Activated CD8-positive, alpha-beta memory T cell treated with anti-CD3 and anti-CD28 coated beads, Interleukin-2, amount 50 U/mL, for 4 hours (primary cell): ENCODE measurements at places on chromosomes 4 and X.

DNA sequence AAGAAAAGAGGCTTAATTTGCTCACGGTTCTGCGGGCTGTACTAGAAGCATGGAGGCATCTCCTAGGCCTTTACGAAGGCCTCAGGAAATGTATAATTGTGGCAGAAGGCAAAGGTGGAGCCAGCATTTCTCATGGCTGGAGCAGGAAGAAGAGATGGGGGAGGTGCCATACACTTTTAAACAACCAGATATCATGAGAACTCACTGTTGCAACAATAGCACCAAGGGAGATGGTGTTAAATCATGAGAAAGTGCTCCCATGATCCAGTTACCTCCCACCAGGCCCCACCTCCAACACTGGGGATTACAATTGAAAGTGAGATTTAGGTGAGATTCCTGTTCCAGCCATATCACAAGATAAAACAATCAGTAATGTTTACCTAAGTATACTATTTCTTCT, 45.5 kb downstream of the MTHFD2L start:
- DNase-seq = no peak

GRCh38 chr4:184850431-184851199, 24.8 kb upstream of the ACSL1 start:
- DNase-seq = no peak

DNA sequence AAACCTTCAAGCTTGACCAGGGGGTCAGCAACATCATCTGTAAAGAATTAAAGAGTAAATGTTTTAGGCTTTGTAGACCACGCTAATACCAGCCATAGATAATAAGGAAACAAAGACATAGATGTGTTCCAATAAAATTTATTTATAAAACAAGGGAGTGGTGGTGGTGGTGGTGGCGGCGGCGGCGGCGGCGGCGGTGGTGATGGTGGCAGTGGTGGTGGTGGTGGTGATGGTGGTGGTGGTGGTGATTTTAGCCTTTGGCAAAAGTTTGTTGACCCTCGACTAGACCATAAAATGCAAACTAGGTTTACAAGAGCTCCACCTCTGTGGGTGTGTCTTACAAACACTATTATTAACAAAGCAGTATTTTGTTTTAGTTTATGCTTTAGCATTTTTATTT, 222.3 kb upstream of the SPOCK3 start:
- no peak for DNase-seq

- DNase-seq = no peak
Measured at GRCh38 chr4:17260166-17260907, 251.6 kb downstream of the QDPR start.

DNA sequence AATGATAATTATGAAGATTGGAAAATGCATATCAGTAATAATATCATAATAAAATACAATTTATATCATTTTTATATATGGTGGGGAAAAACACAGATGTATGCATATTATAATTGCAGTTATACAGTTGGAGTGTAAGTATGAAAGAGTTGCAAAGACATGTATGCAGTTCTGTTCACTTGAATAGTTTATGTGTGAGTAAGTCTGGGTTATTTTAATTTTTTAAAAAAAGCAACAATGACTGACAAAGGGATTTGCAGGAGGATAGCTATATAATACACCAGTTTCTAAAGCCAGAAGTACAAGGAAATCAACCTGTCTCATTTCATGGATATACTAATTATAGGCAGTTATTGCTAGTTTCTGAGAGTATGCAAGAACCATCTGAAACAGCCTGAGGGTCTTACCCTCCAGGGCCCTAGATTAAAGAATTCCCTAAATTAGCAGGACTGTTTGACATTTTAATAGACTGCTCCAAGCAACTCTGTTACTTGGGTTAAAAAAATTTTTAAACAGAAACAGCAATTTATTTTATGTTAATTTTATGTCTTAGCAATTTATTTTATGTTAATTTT, 40.2 kb downstream of the FAM114A1 start:
- DNase-seq = no peak

- DNase-seq = peak; percentile 48
Measured at GRCh38 chr4:153432965-153433753, 33.0 kb upstream of the TMEM131L start.

DNA sequence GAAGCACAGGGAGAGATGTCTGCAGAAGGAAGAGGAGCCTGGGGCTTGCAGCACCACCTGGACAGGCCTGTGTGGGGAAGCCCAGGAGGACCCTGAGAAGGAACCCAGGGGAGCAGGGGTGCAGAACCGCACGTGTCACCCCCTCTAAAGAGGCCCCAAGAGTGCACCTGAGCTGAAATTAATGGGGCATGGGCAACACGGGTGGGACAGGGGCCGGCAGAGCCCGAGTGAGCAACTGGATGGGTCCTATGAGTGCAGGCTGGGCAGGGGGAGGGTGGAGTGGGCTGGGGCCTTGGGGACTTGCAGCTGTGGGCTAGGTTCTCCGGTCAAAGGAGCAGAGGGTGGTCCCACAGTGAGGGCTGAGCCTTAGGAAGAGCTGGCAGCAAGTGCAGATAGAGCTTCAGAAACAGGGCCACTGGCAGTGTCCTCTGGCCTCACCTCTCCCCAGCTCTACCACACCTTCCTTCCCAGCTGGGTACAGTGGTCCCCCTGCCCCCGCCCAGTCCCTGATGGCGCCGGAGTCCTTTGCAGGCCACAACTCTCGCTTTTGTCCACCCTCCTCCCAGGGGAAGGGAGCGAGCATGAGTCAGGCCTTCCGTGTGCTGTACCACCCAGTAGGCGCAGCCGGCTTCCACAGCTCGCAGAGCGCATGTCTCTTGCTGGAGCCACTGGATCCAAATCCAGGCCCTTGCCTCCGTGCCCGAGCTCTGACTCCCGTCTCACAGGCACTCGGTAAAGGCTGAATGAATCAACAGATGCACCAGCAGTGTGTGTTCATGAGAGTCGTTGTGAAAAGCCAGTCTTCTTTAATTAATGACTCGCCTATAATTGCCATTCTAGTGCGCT, 131.6 kb downstream of the HMX1 start:
- no peak for DNase-seq

DNA sequence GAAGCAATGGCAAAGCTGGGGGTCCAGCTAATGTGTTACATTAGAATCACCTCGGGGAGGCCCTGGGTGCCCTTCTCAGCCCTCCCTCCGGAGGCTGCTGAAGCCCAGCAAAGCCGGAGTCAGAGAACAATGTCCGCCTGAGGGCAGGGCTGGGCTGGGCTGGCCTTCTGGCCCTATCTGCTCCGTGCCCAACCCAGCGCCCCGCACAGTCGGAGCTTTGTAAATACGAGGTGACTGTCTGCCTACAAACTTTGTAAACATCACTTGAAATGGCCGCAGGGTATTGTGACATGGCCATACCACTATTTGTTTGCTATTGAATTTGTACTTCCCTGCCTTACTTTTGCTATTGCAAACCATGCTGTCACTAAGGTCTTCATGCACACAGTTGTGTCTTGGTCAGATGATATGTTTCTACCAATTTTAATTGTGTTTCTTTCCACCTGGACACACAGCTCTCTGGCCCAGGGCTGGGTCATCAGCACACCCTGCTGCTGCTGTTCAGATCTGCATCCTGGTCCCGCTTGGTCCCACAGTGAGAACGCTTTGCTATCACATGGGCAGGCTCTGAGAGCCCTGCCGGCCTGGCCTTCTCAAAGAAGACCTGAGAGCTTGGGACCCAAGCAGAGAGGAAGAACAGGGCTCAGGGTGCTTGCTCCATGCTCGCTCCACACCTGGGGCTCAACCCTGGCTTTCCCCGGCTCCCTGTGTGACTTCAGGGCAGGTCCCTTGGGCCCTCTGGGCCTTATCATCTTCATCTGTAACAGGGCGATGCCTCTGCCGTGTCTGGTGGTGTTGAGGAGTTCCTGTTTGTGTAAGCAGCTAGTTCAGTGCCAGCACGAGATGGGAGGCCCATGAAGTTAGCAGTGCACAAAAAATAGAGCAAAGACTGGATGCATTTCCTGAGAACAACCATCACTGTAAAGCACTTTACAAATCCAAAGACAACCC, 2.3 kb downstream of the S100P start:
- DNase-seq = no peak

GRCh38 chr4:122879001-122879400, 43.4 kb downstream of the NUDT6 start:
- DNase-seq = no peak

DNA sequence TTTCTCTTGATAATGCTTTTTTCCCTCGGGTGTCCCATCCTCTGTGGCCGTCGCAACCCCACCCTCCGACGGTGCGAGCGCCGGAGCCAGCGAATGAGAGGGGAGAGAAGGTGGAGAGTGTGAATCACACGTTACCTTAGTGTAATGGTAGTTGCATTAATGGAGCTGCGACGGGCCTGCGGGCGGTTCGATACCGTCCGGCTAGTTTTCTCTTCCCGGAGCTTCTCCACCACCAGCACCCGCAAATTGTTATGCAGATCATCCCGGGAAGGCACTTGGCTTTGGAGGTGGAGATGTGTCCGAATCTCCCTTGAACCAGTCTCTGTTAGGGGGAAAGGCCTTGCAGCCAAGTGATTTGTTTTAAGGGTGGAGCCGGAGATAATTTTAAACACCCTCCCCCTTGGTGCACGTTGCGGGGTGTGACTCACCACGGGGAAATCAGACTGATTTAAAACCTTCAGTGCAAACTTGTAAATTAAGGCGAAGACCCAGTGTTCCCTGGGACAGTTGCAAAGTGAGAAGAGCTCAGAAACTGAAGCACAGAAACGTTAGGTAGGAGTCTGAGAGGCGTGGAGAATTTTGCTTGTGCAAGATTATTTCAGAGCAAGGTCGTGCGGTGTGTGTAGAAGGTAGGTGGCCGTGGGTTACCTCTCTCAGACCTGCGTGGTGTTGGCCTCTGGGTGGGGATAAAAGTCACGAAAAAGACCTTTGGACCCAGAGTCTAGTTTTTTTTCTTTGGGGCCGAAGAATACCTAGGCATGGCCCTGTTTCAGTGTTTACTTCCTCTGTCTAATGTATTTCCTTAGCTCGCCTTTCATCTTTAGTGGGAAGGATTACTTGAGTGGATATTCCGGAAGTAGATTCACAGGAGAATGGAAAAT, 1.3 kb downstream of the AFF1 start:
- DNase-seq = peak; percentile 79

DNA sequence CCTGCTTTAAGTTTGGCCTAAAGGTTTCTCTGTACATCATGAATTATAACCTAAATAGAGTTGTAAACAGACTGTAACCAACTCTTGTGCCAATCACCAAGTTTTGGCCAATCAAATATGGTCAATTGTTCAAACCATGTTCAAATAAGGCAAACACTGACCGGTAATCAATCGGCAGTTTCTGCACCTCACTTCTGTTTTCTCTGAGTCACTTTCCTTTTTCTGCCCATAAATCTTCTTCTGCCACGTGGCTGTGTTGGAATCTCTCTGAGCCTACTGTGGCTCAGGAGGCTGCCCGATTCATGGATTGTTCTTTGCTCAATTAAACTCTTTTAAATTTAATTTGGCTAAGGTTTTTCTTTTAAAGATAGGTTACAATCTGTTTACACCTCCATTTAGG, 16.5 kb upstream of the ENPP6 start:
- no peak for DNase-seq

DNA sequence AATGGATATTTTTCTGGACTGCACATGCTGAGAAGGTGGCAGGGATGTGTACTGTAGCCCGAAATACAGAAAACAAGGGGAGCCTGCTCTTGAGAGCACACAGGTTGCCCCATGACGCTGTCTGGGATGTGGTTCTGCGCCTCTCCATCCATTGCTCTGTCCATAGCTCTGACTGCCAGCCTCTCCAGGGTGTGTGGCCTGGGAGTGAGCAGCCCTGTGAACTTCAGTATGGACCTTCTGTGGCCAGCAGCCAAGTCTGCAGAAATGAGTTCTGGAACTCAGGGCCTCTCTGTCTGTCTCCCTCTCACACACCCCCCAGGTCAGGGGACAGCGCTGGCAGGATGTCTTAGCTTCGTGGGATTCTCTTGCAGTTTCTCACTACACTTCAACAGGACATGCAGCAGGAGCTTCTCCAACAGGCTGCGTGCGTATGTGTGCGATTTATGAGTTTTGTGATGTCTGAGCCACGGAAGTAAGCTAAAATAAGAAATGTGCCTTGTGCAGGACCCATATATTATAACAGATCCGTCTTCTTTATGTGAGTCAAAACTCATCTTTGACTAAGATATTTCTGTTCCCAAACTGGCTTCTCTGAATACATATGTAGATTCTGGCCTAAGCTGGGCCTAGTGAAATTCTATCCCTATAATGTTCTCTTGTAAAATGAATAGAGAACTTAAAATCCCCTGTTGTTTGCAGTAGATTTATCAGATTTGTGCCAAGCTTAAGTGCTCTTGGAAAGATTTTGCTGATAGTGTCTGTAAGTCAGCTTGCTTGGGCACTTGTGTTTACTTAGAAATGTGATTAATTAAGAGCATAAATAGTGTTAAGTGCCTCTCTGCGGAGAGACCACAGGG, 40.0 kb downstream of the PROM1 start:
- DNase-seq = no peak

DNA sequence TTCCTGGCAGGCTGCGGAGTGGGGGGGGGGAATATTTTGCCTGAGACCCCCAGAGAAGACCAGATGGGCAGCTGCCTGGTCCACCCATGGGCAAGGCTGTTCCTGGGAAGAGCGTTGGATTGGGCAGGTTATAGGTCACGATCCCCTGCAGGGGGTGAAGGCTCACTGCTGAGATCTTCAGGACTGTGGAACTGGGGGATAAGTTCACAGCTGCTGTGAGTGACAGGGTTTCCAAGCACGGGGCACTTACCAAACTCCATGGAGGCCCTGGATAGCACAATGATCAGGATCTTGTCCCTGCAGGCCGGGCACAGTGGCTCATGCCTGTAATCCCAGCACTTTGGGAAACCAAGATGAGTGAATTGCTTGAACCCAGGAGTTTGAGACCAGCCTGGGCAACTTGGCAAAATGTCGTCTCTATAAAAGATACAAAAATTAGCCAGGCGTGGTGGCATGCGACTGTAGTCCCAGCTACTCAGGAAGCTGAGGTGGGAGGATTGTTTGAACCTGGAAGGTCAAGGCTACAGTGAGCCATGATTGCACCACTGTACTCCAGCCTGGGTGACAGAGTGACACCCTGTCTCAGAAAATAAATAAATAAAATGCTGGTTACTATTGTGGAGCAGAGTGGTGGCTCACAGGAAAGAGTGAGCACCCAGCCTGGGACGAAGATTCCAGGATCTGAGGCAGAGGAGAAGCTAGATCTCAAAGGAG, 68.0 kb upstream of the HELT start:
- DNase-seq = no peak

GRCh38 chr4:78558410-78558809, 6.8 kb downstream of the ANXA3 start:
- no peak for DNase-seq

GRCh38 chrX:80749404-80749803, 60.3 kb downstream of the BRWD3 start:
- DNase-seq = no peak

- DNase-seq = no peak
Measured at GRCh38 chr4:174600391-174600790, 78.1 kb upstream of the HPGD start.

DNA sequence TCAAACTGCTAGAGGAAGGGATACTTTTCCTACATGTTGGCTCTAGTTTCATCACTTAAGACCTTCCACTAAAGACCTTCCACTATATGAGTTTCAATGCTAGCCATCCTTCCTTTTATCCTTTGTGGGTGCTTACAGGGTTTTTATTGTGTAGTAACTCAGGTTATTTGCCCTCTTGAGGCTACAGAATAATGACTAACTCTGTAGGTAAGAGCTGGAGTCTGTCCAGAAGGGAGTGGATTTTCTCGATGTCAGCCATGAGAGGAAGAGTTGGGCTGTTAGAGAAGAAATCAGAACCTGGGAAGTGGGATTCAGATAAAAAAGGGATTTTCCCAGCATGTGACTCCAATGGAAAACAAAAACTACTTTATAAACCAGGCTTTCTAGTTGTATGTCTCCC, 27.5 kb upstream of the HERC5 start:
- no peak for DNase-seq
